ENCODE measurements at places on chromosomes 12 and 14. TPM values are rescaled to one million over a fixed set of nuclear protein-coding genes. Genes with fewer than 3 reads are reported as not detected.

DNA sequence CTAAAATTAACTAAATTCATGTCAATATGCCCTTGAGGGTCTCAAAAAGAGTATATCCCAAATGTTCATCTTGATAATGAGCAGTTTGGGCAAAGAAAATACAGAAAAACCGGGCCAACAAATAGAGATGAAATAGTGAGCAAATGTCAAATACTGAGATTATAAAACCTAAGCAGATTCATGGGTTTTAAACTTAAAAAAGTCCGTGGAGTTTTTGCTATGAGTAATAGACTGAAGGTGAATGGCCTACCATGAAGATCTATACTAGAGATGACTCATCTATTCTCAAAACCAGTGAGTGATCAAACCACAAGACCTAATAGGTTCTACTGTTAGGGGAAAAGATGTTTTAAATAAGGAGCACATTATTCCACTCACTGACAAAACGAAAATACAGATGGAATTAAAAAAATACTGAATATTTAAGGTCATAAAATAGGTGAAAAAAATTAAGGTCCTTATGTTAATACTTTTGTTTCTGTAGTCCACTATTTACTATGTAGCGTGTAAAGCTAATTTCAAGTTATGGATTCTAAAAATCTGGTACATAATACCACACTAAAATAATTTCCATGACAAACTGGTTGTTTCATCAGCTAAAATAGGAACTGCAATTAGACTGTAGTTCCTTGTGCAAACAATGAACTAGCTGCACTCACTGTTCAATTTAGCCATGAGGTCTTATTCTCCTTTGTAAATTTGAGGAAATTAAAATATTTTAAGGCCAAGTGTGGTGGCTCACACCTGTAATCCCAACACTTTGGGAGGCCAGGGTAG lies 5.0 kb downstream of the HNRNPC start:
- DNase-seq: peak; percentile 83

- no peak for DNase-seq
Observed at GRCh38 chr12:49631336-49631907, 8.1 kb downstream of the PRPF40B start.

- no peak for DNase-seq
Observed at GRCh38 chr14:81123811-81124210, 96.9 kb downstream of the GTF2A1 start.

GRCh38 chr12:89497005-89497404 lies 27.6 kb downstream of the GALNT4 start:
- DNase-seq: no peak

DNA sequence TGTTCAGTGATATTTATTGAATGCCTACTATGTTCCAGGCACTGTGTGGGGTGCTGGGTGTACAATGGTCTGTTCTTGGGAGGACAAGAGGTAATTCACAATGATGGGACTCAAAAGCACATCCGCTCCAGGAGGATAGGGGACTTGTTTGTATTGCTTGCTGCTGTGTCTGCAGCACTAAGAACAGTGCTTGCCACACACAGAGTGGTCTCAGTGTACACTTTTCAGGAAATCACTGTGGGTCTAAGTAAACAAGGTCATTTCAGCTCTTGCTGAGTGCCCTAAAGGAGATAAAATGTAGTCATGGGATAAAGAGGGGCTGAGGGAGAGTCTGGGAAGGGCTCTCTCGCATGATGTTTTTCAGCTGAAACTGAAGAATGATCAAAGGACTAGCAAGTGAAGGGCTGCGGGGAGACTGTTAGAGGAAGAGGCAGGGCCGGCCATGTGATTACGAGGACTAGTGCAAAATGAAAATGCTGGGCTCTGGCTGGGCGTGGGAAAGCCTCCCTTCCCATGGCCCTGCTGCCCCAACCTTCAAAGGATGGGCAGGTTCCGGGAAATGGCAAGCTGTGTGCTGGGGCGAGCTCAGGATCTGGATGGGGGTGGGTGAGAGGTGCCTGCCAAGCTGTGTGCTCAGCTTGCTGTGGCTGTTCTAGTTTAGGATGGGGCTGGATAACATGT lies 39.1 kb downstream of the ADCK1 start:
- DNase-seq: no peak

- no peak for DNase-seq
Observed at GRCh38 chr12:93177208-93178153, 200.2 kb upstream of the NUDT4 start.

DNA sequence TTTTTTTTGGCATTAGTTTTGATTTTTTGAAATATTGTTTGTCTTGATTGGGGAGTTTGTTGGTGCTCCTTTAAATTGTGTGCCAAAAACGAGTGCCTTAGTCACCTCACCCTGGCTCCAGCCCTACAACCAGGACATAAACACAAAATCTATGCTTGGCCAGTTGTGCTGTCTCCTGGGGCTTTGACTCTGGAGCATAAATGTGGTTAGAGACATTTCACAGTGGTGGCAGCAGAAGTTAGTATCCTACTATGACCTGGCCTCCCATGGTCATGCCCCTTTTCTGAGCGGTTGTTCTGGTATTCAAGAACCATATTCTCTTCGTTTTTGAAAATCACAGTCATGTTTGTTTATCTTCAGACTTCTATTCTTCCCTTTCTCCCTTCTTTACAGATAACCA lies 70.7 kb upstream of the PSMA6 start:
- no peak for DNase-seq

GRCh38 chr12:108854451-108855283 lies 2.7 kb downstream of the SSH1 start:
- DNase-seq: peak; percentile 98

Gene HEATR5A
- 13.2 TPM for total RNA-seq

GRCh38 chr12:106600503-106600902 lies 17.7 kb downstream of the RFX4 start:
- DNase-seq: no peak

Gene RDH16
- not detected for total RNA-seq

DNA sequence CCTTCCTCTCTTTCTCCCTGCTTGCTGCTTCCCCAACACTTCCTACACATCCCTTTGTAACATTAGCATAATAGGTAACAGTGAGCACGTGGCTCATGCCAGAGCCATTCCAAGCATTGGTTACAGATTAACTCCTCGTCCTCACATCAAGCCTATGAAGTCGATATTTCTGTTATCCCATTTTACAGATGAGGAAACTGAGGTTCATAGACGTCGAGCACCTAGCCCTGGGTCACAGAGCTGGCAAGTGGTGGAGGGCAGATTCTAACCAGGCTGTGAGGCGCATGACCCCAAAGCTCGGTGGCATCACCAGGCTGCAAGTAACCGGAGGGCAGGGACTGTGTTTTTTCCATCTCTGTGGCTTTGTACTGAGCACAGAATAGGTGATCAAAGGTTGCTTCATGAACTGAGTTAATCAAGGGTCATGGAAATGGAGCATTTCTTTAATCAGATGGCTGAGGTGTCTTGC lies 5.7 kb upstream of the SERPINA1 start:
- no peak for DNase-seq

Gene APEX1
- 139 TPM for total RNA-seq

Gene ASPG
- total RNA-seq: not detected

GRCh38 chr12:62724947-62725451 lies 210.0 kb downstream of the PPM1H start:
- DNase-seq: peak; percentile 99

GRCh38 chr14:89399594-89400068 lies 17.4 kb downstream of the FOXN3 start:
- DNase-seq: peak; percentile 41

DNA sequence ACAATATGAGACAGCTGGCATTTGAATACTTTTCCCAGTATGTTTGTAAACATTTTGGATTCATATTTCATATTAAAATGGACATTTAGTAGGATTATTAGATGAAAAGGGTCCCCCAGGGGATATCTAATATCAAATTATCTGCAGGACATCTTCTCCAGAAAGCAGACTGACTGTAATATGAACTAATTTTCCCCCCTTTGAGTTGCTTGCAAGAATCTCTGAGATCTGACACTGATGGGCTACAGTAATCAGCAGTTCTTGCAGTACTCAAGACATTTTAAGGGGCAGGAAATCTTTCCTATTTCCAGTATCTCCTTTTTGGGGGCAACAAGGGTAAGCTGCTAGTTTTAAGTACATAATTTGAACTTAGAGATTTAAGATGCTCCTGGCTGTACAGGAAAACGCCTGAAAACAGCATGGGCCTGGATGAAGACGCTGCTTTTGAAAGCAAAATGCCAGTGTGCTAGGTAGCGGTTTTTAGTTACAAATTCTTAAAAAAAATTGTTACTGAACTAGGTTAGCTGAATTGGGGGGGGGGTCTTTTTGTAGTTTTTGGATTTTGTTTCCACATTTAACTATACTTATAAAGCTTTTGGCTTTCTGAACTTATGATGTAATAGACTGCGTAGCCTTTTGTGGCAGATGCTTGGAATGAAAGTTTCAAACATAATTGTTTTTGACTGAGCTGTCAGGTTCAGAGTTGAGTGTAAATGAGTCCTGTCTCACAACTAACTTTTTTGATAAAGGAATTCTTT lies 2.2 kb downstream of the FRMD6 start:
- peak; percentile 21 for DNase-seq

DNA sequence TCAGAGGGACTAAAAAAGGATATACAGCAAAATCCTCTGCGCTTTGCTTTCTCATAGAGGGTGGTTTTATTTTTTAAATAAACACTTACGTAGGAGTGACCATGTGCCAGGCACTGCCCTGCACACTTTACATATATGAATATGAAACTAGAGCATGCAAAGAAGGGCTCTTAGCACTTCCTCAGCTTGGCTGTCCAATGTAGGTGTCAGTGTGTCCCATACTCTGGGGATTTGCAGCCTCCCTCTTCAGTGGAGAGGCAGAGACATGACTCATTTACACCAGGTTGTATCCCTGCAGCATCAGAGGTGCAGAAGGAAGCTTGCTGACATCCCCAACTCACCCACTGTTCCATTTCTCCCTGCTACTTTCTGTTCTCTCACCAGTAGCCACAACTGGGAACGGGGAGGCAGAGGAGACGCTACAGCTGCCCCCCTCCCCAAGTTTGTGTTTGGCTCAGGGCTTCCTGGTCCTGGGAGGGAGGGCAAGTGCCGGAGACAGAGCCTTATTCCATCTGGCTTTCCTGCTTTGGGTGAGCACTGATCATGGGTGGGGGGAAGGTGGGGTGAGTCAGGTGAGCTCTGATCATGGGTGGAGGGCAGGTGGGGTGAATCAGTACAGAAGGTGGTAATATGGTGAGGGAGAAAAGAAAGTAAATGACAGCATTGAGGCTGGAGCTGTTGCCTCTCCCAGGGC lies 4.9 kb upstream of the KRT5 start:
- no peak for DNase-seq

Gene PMEL
- total RNA-seq: 1.1 TPM

DNA sequence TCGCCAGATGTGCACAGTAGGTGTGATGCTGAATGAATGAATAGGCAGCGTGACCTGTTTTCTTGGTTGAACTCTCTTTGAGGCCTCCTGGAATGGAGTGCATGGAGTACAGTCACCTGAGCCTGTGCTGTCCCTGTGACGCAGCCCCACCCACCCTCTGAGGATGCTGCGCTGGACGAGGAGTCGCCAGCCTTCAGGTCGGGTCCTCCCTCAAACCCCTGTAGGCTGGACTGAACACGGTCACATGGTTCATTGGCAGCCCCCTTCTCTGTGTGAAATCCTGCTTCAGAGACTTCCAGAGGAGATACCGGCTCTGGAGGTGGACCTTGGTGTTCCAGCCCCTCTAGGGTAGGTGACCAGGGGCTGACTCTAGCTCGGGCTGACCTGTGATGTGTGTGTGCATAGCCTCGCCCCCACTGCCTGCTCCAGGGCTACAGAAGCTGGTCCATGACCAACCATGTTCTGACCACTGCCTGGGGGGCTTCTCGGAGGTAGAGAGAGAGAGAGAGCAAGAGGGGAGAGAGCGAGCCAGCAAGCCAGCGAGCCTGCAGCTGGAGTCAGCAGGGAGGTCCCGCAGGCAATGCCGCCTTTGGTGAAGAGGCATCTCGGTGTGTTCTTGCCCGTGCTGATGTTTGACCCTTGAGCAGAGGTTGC lies 158.0 kb upstream of the RTL1 start:
- no peak for DNase-seq

GRCh38 chr12:105922670-105923102 lies 216.1 kb downstream of the NUAK1 start:
- DNase-seq: peak; percentile 78

- no peak for DNase-seq
Observed at GRCh38 chr14:92850492-92850891, 56.4 kb downstream of the GOLGA5 start.

Gene ERBB3
- 1.4 TPM for total RNA-seq

Gene OTX2
- total RNA-seq: not detected

Gene PTGR2
- total RNA-seq: 4.3 TPM

Gene NRL
- total RNA-seq: 1.3 TPM

GRCh38 chr12:113059071-113059595 lies 2.6 kb downstream of the DTX1 start:
- DNase-seq: no peak

DNA sequence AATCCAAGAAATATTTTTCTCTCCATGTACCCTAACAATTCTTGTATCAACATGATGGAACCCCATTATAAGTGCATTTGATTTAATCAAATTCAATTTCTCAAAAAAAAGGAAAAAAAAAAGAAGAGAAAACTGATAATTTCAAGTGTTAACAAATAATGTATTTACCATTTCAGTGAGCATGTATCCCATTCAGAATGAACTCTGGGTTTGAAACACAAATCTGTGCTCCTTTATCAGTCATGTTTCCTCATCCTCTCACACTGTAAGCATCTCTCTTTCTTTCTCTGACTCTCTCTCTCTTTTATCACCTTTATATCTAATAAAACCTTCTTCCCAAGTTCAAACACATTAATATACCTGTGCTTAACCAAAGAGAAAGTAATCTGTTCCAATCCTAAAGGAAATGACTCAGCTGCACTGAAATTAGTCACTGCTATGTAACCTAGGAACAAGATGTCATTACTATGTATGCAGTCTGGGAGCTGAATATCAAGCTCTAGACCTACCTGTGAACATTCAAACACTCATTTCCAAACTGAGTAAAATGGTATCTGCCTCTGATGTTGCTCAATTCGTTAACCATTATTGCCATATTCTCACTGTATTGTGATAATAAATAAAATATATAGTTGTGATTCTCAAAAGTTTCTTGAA lies 135.0 kb upstream of the LRIG3 start:
- peak; percentile 89 for DNase-seq

- DNase-seq: no peak
Observed at GRCh38 chr12:111171345-111171744, 197.6 kb downstream of the PHETA1 start.

Gene GPR162
- total RNA-seq: 8.7 TPM

Gene CCDC88C
- 13.2 TPM for total RNA-seq

DNA sequence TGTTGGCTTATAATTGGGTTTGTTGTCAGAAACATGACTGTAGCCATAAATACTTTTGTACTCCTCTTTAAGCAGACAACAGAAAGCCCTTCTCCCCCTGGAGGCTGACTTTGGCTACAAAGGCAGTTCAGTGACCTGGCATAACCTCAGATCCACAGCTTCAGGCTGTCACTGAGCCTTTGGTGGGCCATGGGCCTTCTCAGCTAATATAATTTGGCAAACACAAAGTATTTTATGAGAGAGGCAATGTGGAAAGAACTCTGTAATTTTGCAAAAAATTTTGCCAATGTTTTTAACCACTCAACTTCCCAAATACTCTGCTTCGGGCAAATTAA lies 15.5 kb upstream of the MGP start:
- no peak for DNase-seq

DNA sequence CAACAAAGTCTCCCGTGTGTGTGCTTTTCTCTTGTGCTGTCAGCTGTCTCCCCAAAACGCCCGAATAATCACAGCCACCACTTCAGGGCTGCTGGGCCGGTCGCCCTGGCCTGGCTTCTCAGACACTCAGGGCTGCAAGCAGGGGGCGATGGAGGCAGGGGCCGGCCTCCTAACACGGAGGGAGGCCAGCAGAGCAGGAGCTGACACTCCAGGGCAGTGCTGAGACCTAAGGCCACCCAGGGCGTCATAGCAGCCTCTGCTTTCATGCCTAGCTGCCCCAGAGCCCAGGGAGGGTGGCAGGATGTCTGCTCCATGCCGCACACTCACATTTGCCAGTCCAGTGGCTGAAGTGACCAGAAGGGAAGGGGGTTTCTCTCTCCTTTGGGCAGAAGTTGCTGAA lies 25.6 kb downstream of the STX2 start:
- no peak for DNase-seq
